Fibroblast of skin of scalp (primary cell): ENCODE measurements at places on chromosomes 1 and 21.

DNA sequence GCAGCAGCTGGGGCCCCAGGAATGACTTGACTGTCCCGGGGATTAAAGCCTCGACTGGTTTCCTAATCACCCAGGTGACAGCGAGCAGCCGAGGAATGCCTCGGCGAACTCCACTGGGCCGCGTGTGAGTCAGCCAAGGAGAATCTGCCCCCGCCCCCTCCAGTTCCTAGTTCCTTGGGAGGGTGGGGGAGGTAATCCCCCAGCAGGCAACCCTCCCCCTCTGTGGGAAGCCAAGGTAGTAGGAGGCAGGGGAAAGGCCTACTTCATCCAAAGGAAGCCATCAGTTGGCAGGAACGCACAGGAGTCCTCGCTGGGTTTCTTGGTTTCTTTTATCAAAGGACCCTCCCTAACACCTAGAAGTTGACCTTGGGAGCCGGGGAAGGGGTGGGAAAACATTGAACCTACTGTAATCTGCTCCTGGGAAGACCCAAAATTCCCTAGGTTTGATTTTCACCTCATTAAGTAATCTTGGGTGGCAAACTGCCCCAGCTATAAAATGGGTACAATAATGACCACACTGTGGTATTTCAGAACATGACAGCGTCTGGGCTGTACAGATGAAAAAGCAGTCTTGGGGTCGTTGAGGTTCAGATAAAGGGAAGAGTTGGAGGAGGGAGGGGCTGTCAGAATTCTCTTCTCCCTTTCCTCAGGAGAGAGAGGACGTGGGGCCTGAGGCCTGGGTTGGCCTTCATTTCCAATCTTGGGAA lies 1.4 kb downstream of the TENT5B start:
- peak; percentile 92 for DNase-seq

GRCh38 chr1:91776068-91776794 lies 109.7 kb downstream of the TGFBR3 start:
- DNase-seq: no peak

GRCh38 chr1:44514673-44515072 lies 109.6 kb downstream of the RNF220 start:
- DNase-seq: no peak

DNA sequence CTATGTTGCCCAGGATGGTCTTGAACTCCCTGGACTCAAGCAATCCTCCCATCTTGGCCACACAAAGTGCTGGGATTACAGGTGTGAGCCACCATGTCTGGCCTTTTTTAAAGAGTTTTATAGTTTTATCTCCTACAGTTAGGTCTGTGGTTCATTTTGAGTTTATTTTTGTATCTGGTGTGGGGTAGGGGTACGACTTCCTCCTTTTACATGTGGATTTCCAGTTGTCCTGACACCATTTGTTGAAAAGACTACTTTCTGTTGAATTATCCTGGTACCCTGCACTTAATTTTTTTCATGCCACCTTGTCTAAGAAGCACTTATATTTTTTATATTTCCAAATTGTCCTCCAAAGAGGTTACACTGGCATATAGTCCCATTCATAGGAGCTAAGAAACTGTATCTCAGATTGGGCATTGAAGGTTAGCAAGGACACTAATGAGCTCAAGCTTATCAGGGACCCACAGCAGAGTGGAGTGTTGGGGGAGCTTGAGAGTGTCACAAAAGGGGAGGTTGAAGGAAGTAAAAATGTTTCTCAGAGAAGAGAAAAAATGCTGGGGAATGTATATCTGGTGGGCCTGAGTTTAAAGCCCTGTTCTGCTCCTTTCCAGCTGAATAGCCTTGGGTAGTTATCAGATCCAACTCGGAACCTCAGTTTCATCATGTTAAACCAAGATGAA lies 23.4 kb upstream of the MEF2D start:
- DNase-seq: no peak

- DNase-seq: peak; percentile 27
Measured at GRCh38 chr1:74714429-74715235, 18.2 kb downstream of the CRYZ start.

- no peak for DNase-seq
Measured at GRCh38 chr1:8003438-8004112, 22.5 kb downstream of the ERRFI1 start.

- peak; percentile 17 for DNase-seq
Measured at GRCh38 chr1:67134695-67135094, at the start of gene C1orf141. C1orf141 (minus strand) TSS chr1:67134970; CDS start chr1:67127240, 7,730 bp downstream.

DNA sequence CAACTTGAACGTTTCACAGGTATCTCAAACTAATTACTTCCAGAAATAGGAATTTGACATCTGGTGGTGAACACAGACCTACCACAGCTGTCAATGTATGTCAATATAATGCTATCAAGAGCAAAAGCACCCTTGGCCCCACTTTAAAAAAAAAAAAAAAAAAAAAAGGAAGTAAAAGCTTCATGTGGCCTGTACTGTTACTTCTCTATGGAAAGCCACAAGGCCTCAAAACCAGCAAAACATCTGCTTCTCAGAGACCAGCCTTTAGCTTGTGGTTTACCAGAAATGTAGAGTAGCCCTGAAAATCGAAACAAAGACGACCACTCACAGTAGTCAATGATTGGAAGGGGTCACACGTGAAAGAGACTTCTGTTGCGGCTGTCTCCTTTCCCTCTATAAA lies 109.6 kb downstream of the SLC45A1 start:
- no peak for DNase-seq

GRCh38 chr1:44678626-44679025 lies 4.1 kb downstream of the ARMH1 start:
- DNase-seq: no peak

DNA sequence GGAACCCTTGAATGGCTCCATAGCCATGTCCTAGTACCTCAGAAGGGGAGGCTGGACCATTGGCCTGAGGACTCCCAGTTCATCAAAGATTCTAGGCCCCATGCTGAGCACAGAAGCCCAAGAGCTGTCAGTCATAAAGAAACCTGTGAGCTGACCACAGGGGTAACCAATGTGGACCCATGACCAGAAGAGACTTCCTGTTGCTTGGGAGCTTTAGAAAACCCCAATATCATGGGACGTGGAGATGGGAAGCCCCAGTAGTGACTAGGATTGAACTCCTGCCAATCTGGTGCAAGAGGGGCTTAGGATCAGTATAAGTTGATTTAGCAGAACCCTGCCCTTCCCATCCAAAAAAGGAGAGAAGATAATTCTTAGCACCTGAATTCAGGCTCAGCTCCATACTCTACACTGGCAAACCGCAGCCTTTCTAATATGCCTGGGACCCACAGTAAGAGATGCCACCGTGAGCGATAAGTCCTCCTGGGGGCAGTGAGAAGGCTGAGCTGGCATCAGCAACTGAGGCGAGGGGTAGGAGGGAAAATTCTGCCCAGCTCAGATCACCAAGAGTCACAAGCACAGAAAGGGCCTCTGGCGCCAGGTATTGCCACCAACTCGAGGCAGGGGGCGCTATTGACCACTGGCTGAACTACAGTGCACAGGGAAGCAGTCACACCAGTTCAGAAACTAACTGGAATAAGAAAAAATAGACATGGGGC lies 108.9 kb downstream of the CAPN8 start:
- peak; percentile 6 for DNase-seq

- peak; percentile 74 for DNase-seq
Measured at GRCh38 chr1:236172041-236172579, 29.8 kb downstream of the GPR137B start.

DNA sequence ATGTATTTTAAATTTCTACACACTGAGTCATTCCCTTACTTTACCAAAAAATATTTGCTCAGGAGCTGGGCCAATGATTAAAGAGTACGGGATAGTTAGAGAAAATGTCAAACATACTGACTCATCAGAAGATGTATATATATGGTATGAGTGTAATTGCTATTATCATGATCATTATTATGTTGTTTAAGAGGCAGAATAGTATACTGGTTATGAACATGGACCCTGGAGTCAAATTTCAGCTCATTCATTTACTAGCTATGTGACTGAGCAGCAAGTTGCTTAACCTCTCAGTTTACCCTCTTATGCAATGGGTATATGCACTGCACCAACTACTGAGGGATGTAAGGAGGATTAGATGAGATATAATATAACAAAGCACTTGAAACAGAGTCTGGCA lies 41.2 kb upstream of the USH2A start:
- DNase-seq: peak; percentile 95

GRCh38 chr1:212683357-212683722 lies 16.3 kb downstream of the BATF3 start:
- DNase-seq: no peak

DNA sequence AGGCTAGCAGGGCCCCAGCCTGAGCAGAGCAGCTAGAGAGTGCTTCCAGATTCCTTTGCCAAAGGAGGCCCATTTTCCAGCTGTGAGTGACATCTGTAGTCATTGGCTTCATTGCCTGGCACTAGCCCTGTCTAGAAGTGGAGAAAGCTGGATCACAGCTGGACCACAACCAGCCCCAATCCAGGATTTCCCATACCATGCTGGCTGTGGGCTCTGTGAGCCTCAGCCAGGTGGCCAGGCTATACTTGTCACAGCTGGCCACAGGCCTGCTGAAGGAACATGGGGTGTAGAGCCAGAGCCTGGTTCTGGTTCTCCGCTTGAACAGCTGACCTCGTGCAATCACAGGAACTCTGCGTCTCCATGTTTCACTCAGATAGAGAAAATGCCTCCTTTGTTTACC lies 36.6 kb downstream of the RIMKLA start:
- DNase-seq: no peak

DNA sequence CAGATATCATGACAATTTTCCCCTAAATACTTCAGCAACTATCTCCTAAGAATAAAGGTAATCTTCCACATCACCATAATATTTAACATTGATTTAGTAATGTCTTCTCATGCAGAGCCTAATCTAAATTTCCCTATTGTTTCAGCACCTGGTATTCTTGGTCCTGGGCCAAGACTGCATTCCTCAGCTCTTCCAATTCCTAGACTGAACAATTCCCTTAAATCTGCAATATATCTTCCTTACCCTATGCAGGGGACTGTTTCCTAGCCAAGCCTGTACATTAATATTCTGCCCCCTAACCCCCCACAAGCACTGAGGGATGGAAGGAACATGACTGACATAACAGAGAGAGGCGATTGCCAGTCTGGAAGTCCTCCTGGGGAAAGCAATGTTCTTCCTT lies 28.7 kb upstream of the DISP1 start:
- no peak for DNase-seq

DNA sequence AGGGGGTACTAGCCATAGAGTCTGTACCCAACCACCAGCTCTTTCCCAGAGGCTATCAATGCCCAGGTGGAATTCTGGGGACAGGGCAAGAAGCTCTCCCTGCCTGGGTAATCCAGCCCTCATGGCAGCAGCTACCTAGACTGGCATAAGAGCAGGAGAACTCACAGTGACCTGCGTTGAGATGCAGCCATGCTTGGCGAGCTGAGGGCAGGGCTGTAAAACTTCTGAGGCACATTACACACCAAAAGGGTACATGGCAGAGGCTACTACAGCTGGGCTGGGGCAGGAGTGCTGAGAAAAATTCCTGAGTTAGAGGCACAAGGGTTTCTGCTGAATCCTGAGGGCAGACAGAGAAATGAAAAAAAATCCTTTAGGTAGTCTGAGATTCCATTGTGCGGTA lies 927.9 kb upstream of the B3GALT2 start:
- no peak for DNase-seq

GRCh38 chr1:218164111-218164929 lies 120.8 kb upstream of the RRP15 start:
- peak; percentile 4 for DNase-seq

DNA sequence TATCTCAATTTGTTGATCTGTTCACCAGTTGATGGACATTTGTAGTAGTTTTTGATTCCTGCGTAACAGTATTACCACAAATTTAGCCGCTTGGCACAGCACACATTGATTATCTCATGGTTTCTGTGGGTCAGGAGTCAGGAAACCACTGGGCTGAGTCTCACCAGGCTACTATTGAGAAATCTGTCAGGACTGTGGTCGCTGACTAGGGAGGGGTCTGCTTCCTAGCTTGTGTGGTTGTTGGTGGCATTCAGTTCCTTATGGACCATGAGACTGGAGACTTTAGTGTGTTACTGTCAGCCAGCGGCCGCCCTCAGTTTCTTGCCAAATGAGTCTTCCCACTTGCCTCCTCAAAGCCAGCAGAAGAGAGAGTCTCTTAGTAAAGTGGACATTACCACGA lies 9.8 kb downstream of the PEX14 start:
- DNase-seq: no peak

DNA sequence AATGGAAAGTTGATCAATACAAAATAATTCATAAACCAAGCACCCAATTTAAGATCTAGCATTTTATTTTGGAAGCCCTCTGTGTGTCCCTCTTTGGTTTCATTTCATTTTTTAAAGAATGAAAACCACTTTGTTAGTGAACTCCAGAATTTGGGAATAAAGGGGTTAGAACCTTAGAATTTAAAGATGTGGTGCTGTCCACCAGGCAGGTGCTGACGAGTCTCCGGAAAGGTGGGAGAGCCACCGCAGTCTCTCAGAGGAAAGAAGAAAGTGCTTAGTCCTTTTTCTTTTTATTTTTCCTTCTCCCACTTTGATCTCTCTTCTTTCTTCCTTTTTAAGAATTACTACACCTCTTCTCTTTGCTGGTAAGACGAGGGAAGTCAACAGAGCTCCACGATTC lies 20.5 kb upstream of the HIVEP3 start:
- DNase-seq: no peak

- DNase-seq: no peak
Measured at GRCh38 chr1:160724465-160725242, 13.0 kb upstream of the CD48 start.

DNA sequence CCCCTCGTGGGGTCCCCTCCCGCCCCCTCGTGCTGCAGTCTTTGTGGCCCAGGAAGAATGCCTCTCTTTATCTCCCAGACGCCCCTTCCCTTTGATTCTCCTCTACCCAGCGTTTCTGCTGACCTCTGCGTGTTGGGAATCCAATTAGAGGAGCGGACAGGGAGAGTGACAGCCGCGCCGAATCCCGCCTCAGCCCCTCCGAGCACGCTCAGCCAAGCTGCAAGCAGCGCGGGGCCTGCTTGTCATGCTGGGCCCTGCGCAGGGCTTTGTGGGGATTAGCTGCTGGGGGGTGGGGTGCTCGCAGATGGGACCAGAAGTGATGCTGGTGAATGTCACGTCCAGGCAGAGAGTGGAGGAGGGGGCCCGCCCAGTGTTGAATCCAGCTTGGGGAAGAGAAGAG lies 91.1 kb downstream of the EPHB2 start:
- DNase-seq: no peak

- no peak for DNase-seq
Measured at GRCh38 chr1:110504226-110504625, 14.7 kb downstream of the KCNA10 start.

DNA sequence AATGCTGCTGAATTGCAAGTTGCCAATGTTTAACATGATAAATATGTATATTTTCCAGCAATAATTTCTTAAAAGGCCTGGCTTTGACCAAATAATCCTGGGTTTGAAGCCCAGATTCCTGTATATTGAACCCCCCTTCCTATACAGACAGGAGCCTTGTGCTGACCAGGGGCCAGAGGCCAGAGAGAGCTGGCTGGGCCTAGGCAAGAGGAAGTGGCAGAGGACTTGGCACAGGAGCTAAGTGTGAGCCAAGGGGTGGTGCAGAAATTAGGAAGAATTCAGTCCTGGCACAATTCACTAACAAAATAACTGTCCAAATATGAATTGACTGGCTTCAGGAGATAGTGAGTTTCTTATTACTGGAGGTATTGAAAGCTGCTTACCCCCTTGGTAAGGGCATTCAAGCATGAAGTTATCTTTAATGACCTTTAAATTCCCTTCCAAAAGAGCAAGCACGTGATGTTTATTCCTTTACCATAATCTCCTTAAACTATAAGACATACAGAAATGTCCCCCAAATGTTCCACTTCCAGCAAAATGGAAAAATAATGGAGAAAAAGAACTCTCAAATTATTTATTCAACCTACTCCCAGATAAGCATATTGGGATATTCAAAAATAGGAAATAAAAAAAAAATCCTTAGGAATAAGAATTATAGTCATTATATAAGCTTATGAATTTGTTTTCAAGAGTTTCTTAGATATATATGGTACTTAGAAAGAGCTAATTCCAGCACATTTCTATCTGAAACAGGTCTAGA lies 26.6 kb downstream of the NIBAN1 start:
- DNase-seq: no peak
